ENCODE measurements at places on chromosomes 4 and X.

DNA sequence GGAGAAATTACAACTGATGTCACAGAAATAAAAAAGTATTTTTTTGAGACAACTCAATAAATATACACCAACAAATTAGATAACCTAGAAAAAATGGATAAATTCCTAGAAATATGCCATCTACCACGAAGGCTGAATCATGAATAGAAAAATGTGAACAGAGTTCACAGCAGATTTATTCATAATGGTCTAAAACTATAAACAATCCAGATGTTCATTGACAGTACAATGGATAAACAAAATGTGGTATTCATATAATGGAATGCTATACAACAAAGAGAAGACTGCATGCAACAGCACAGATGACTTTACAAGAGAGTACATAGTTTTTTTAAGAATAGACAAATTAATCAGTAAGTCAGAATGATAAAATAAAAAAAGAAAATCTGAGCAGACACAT is 55.2 kb downstream of the CLOCK start:
- H3K4me3 ChIP-seq, result no peak overlapping the region
- no peaks in the 10 kb centered on the region for H3K4me1 ChIP-seq
- H3K27me3 ChIP-seq, result no peaks in the 10 kb centered on the region
- no peak for DNase-seq
- no peak overlapping the region for H3K27ac ChIP-seq

GRCh38 chr4:66178906-66179305 is 508.6 kb upstream of the EPHA5 start:
- H3K27me3 ChIP-seq, result no peaks in the 10 kb centered on the region
- no peaks in the 10 kb centered on the region for H3K4me1 ChIP-seq
- no peaks in the 10 kb centered on the region for H3K36me3 ChIP-seq

DNA sequence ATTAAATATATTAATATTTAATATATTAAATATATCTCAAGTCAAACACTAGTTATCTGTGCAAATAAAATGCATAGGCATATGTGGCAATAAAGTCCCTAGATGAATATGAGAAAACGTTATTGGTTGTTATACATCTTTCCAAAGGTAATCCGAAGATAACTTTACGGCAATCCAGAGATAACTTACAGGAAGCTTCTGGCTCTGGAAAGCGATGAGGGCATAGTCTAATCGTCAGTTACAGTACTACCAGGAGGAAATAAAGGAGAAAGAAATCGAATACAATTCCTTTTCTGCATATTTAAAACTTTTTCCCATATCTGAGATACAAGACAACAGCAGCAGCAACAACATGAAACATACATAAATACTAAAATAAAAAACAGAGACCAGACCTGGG is 35.3 kb downstream of the CNOT6L start:
- H3K27ac ChIP-seq, result no peak overlapping the region
- peaks cover 15% of the 10 kb centered on the region for H3K36me3 ChIP-seq
- H3K27me3 ChIP-seq, result no peaks in the 10 kb centered on the region
- DNase-seq, result no peak

GRCh38 chr4:38237139-38237538 is 276.9 kb downstream of the PTTG2 start:
- H3K36me3 ChIP-seq, result no peaks in the 10 kb centered on the region
- no peak overlapping the region for H3K4me3 ChIP-seq
- H3K27me3 ChIP-seq, result peaks cover 18% of the 10 kb centered on the region
- H3K27ac ChIP-seq, result no peak overlapping the region

DNA sequence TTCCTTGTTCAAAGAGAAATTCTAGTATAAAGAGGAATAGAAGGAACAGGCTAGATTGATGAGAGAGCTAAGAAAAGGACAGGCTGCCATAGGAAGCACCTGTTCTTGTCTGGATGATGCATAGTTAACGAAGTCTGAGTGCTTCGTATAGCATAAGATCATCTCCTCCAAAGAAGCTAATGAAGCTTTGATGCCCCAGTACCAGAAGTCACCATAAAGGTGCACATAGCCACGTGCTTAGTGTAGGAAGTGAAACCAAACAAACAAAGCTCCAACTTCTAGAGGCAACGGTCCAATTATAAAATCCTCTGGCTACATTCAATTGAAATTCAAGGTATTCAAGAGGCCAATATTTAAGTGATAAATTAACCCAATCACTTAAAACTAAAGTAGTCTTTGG is 31.0 kb downstream of the AFAP1 start:
- DNase-seq, result no peak
- H3K27me3 ChIP-seq, result no peaks in the 10 kb centered on the region
- no peak overlapping the region for H3K27ac ChIP-seq
- H3K4me3 ChIP-seq, result no peak overlapping the region
- H3K36me3 ChIP-seq, result peaks cover 3% of the 10 kb centered on the region

DNA sequence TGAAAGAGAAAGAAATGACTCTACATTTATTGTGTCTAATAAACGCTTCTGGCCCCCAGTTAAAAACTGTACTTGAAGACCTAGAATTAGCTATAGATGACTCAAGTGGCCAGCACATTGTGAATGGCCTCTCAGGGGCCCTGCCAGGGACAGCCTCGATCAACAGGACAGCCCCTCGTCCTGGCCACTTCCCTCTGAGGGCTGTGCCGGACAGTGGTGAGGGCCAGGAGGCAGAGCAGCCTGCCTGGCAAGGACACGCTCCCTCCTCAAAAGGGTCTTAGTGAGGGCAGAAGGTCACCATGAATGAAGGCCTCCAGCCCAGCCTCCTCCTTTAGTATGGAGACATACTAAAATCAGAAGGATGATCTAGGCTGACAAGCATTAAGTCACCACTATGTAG is 16.5 kb downstream of the RNF212 start:
- H3K4me1 ChIP-seq, result no peaks in the 10 kb centered on the region
- peaks cover 7% of the 10 kb centered on the region for H3K27me3 ChIP-seq
- no peaks in the 10 kb centered on the region for H3K36me3 ChIP-seq
- H3K27ac ChIP-seq, result no peak overlapping the region

DNA sequence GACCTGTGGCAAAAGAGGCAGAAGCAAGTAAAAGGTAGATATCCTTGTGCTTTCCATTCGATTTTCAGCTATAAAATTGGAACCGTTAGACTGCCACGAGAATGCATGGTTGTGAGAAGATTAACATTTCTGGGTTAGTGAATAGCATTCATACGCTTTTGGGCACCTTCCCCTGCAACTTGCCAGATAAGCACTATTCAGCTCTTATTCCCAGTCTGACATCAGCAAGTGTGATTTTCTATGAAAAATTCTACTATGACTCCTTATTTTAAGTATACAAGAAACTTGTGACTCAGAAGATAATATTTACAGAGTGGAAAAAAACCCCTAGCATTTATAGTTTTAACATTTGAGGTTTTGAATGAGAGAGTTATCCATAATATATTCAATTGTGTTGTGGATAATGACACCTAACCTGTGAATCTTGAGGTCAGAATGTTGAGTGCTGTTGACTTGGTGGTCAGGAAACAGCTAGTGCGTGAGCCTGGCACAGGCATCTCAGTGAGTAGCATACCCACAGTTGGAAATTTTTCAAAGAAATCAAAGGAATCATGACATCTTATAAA is 3.9 kb downstream of the FGB start:
- H3K36me3 ChIP-seq, result no peaks in the 10 kb centered on the region
- H3K4me1 ChIP-seq, result no peaks in the 10 kb centered on the region
- H3K4me3 ChIP-seq, result no peak overlapping the region
- no peak for DNase-seq
- no peak overlapping the region for H3K27ac ChIP-seq

DNA sequence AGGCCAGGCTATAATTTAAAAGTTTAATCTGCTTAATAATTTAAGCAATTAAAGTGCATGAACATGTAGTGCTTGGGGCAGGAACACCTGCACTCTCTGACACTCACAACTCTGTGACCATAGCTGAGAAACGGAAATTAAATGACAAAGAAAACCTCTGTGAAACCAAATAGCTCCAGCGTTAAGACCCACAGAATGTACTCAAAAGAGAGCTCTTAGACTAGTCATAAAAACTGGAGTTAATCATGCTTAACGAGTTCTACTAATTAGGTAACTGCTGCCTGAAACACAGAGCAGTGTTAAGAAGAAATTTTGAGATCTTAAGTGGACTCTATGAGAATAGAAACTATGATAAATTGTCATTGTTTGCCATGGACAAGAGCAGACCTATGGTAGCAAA is 174.4 kb upstream of the SPIN4 start:
- DNase-seq, result no peak
- no peaks in the 10 kb centered on the region for H3K27me3 ChIP-seq
- no peak overlapping the region for H3K27ac ChIP-seq
- H3K4me3 ChIP-seq, result no peak overlapping the region

DNA sequence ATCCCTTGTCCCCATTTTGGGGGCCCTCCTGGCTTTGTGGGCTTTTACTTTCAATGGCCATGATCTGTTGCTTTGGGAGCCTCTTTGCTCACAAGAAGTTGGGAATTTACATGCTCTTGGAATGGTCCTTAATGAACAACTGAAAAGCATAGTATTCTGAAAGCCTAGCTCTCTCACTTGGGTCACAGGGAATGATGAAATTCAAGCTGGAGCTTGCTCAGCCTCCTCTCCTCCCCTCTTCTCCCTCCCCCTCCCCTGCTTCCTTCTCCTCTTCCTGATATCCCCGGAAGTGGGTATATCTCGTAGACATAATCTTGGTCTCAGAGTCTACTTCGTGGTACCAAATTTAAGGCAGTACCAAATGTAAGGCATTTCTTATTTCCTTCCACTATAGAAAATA is 400.6 kb upstream of the NR3C2 start:
- no peaks in the 10 kb centered on the region for H3K4me1 ChIP-seq
- no peak overlapping the region for H3K27ac ChIP-seq
- no peaks in the 10 kb centered on the region for H3K27me3 ChIP-seq
- no peaks in the 10 kb centered on the region for H3K36me3 ChIP-seq

DNA sequence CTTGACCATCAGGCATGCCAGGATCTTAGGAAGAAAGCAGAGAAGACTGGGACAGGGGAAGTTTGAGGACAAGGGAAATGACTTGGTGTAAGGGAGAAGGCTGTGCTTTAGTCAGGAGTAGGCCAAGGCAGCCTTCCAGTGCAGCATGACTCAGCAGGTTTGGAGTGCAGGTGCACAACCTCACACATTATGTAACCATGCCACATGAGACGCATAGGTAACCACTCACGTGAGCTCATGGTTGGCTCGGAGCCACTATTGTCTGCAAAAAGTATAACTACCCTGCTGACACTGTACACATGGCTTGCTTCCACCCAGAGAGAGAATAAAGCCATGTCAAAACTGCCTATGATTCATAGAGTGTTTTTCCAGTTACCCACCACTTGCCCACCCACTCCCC is 715.9 kb downstream of the SMARCA1 start:
- no peak for DNase-seq
- H3K27me3 ChIP-seq, result no peaks in the 10 kb centered on the region
- no peaks in the 10 kb centered on the region for H3K4me1 ChIP-seq
- no peaks in the 10 kb centered on the region for H3K36me3 ChIP-seq

- H3K4me3 ChIP-seq, result no peak overlapping the region
- H3K36me3 ChIP-seq, result peaks cover 59% of the 10 kb centered on the region
- DNase-seq, result no peak
- H3K4me1 ChIP-seq, result no peaks in the 10 kb centered on the region
- no peaks in the 10 kb centered on the region for H3K27me3 ChIP-seq
These were observed 27.6 kb downstream of the ANXA5 start for GRCh38 chr4:121669163-121669550.

GRCh38 chrX:106415276-106415895 is 196.4 kb upstream of the RADX start:
- no peaks in the 10 kb centered on the region for H3K4me1 ChIP-seq
- no peaks in the 10 kb centered on the region for H3K27me3 ChIP-seq
- no peak for DNase-seq
- no peaks in the 10 kb centered on the region for H3K36me3 ChIP-seq
- H3K27ac ChIP-seq, result no peak overlapping the region

- H3K4me1 ChIP-seq, result peaks cover 6% of the 10 kb centered on the region
- no peak within 1 kb of the TSS for H3K27ac ChIP-seq
- peak within 1 kb of the TSS; percentile 78 for H3K4me3 ChIP-seq
- peaks cover 66% of the 10 kb centered on the region for H3K27me3 ChIP-seq
These were observed at the start of gene SCD5 for GRCh38 chr4:82798168-82799005. TSS of gene SCD5 (minus strand) at chr4:82798796. CDS start at chr4:82798537, 259 bp downstream.

DNA sequence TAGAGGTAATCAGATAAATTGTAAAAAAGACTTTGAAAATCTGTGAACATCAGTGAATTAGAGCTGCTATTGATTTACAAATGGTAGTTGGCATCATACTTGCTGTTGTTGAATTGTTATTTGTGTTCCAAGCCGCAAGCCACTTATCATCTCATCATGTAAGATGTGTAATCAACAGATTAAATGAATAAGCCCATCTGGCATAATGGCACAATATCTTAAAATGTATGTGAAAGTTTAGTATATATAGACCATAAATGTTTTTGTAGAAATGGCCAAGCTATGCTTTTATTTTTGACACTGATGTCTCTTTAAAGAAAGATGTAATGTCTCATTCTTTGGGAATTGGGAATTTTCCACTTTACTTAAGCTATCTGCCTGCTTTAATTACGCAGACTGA is 682.6 kb upstream of the GNPDA2 start:
- no peak for DNase-seq
- H3K27ac ChIP-seq, result no peak overlapping the region
- H3K4me3 ChIP-seq, result no peak overlapping the region
- H3K4me1 ChIP-seq, result no peaks in the 10 kb centered on the region
- no peaks in the 10 kb centered on the region for H3K36me3 ChIP-seq

DNA sequence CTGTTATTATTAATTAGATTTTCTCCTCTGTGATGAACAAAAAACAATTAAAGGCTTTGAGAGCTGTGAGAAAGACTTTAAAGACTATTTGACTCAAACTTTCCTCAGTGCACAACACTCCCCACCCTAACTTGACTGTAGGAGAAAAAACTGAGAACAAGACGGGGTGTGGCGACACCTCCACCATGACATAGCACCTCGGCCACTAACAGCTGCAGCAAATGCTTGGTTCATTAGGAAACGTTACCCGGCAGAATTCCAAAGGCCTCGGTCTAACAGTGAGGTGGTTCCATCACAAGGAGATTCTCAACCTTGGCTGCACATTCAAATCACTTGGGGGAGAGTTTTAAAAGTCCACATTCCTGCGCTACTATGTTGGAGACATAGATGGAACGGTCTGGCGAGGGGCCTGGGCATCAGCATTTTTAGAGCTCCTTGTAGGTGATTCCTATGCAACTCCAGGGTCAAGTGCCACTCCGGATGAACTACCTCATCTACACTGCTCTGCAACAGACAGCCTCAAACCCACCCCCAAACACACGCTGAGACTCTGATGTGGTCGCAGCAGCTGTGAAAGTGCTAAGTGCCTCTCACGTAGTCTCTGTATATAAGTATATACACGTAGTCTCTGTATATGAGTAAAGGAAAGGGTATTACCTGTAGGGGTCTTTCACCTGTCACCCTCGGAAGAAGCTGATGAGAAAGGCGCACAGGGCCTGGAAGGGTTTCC is 1.0 kb downstream of the FGFBP2 start:
- H3K27me3 ChIP-seq, result peaks cover 16% of the 10 kb centered on the region
- H3K36me3 ChIP-seq, result no peaks in the 10 kb centered on the region
- peaks cover 15% of the 10 kb centered on the region for H3K4me1 ChIP-seq
- DNase-seq, result no peak
- H3K4me3 ChIP-seq, result no peak overlapping the region

DNA sequence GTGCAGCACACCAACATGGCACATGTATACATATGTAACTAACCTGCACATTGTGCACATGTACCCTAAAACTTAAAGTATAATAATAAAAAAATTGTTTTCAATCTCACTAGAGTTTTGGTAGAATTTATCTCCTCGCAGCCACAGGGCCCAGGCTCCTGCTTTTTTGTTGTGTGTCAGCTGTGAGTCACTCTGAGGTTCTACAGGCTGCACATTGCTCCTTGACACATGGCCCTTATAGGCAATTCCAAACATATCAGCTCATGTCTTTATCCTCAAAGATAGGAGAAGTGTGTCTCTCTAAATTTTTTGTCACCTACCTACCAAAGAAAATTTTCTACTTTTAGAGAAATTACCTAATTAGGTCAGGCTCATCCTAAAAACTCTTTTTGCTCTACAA is 252.1 kb upstream of the ADGRL3 start:
- no peak for DNase-seq
- no peaks in the 10 kb centered on the region for H3K36me3 ChIP-seq
- no peak overlapping the region for H3K4me3 ChIP-seq

Data from activated T-helper 2 cell treated with anti-CD3 and anti-CD28 coated beads, Interferon-gamma antibody, Interleukin-2, Interleukin-4, amounts not matched to agents 10 μg/mL and 5 μg/mL and 100 μg/mL, durations not matched to agents 14 hours and 24 hours and 36 hours (primary cell).